ENCODE measurements at places on chromosomes 1 and 21. TPM values are rescaled to one million over a fixed set of nuclear protein-coding genes. Genes with fewer than 3 reads are reported as not detected.
A peak's percentile ranks its signal among the peaks of the same experiment; 100 is the strongest.

- no peak for DNase-seq
These were observed 201.5 kb downstream of the NTNG1 start for GRCh38 chr1:107342316-107342715.

DNA sequence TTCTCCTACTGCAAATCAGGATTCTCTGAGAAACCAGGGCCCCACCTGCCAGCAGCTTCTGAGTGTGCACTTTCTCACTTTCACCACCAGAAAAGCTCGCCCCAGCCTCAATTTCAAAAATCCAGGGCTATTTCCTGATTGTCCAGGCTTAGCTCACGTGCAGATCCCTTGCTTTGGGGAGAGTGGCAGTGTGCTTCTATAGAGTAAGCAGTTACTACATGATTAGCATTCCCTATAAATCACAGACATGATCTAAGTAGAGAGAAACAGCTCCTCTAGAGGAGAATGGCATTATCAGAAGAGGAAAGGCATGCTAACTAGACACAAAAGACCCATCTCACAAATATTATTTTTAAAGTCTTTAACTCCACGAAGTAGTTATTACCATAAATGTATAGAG, 456.0 kb upstream of the PKN2 start:
- DNase-seq: no peak

GRCh38 chr1:41637367-41637766, 152.9 kb upstream of the EDN2 start:
- DNase-seq: no peak

DNA sequence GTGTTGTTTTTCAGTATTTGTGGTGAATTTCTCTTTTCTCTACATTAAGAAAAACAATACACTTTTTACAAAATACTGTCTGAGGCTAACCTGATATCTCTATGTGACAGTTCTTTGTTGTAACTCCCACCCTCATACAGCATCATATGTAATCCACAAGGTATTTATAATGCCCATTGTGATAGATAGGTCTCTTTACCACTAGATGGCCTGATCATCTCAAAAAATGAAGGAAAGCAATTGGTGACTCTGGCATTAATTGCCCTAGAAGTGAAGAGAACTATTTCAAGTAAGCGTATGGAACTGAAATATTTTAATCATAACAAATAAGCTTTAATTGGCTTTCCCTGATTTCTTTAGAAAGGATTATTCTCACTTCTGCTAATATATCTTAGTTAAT, 36.2 kb upstream of the HFM1 start:
- no peak for DNase-seq

DNA sequence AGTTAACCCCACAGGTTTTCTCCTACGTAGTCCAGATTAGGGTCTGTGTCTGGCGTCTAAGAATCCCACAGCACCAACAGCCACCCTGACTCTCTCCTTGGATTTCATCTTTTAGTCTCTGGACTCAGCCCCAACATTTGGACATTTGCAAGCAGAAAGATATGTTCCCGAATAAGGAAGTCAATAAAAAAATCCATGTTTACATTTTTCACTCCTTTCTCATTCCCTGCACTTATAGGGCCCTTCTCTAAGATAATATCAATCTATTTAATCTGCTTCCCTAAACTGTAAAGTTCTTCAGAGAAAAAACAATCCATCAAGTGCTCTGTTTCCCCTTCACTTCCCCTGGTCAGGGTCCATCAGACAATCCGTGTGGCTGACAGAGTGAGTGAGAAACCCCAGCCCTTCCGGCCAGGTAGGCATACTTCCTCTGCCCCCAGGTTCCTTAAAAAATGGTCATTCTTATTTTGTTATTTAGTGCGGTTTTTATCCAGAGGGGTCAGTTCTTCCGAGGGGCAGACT, 105.9 kb upstream of the CDC42BPA start:
- no peak for DNase-seq

DNA sequence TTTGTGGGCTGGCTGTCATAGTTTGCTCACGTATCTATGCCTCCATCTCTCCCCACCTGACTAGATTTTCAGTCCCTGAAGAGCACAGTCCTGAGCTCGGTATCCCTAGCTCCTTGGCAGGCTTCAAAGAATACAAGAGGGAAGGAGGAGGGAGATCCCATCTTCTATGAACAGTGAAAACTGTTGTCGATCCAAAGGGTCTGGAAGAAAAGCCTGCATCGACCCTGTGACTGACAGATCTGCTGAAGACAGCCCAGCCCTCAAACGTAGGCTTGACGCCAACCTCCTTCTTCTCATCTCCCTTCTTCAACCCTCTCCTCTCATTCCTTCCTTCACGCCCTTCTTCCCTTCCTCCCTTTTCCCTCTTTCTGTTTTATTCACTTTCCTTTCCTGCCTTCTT, 13.3 kb upstream of the ADORA1 start:
- DNase-seq: no peak

DNA sequence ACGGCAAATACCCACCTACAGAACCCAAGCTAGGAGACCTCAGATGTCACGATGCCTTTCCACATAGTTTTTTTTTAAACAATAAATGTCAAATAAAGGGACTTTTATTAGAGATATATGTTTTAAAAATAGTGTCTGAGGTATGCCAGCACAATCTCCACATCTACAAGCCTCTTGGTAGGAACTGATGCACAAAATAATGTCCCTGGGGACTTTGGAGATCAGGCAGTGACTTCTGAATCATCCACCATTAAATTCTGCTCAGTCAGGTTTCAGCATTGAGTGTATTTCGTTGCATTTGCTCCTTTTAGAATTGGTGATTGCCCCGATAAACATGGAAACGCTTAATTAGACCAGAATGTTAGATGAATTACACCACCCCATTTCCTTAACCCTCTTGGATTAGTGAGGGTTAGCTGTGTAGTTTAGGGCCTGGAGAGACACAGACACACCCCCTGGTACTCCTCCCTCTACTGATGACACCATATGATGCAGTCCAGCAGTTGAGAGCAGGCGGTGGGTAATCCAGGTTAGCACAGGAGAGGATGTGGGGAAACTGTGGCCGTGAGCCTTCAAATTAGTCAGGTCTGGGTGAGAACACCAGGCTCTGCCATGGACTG, 33.6 kb downstream of the LGR6 start:
- no peak for DNase-seq

- DNase-seq: no peak
These were observed 102.8 kb upstream of the COL24A1 start for GRCh38 chr1:86259390-86259789.

DNA sequence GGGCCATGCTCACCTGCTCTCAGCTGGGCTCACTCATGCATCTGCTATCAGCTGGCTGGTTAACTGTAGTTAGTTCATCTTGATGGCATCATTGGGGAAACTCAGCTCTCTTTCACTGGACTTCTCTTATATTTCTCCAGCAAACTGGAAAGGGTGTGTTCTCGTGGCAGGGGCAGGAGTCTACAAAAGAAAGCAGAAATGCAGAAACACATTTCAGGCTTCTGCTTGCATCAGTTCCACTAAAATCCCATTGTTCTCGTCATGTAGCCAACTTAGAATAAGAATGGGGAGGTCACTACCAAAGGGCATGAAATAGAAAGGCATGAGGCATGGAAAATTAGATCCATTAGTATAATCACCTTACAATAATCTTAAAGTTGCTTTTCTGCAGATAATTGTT, 207.3 kb downstream of the NRIP1 start:
- DNase-seq: no peak

- DNase-seq: no peak
These were observed 819 bp downstream of the SLC25A34 start for GRCh38 chr1:15736892-15737261.

DNA sequence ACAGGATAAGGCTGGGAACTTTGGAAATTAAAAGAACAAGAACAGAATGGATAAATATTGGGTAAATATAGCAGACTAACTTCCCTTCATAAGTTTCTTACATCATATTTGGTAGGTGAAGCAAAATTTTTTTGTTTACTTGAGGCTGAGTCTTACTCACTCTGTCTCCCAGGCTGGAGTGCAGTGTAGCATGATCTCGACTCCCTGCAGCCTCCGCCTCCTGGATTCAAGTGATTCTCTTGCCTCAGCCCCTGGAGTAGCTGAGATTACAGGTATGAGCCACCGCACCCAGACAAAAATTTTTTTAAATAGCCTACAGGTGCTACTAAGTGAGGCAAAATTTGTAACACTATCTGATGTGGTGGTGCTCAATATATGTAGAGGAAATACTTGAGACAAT, 50.7 kb downstream of the TM2D1 start:
- DNase-seq: no peak

DNA sequence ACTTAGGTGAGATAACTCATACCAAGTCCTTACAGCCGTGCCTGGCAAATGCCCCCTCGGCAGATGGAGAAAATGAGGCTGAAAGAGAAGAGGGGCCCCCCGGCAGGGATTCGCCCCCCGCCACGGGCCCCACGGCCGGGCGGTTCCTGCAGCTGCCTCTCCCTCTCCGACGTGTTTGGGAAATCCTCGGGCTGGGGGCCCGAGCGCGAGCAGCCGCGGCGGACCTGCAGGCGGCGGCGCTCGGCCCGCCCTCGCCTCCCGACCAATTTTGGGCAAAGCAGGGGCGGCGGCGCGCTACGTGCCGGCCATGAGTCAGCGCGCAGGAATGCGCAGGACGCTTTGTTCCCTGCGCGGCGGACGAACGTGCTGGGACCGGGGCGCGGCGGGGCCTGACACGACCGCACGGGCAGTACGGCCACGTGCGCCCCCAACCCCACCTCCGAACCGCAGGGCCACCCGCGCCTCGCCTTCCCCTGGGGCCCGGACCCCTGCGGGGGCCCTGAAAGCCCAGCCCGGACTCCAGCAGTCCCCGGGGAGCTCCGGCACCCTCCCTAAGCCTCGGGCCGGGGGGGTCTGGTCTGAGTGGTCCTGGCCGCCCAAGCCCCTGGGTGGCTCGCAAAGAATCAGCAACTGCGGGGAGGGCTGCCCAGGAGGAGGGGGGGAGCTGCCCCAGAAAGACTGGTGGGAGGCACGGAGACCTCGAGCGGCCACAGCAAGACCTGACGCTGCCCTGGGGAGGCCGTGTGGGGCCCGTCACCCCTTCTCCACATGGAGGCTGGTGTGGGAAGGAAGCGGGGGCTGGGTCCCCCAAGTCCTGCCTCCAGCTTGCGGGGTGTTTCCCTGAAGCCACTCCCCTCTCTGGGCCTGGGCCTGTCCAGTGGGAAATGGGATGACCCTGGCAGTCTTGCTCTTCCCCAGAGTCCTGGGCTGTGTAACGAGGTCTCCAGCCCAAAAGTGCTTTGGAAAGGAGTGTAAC, 11.9 kb upstream of the EDN2 start:
- DNase-seq: peak; percentile 88

- DNase-seq: no peak
These were observed 20.3 kb upstream of the CSF1 start for GRCh38 chr1:109890115-109890953.

DNA sequence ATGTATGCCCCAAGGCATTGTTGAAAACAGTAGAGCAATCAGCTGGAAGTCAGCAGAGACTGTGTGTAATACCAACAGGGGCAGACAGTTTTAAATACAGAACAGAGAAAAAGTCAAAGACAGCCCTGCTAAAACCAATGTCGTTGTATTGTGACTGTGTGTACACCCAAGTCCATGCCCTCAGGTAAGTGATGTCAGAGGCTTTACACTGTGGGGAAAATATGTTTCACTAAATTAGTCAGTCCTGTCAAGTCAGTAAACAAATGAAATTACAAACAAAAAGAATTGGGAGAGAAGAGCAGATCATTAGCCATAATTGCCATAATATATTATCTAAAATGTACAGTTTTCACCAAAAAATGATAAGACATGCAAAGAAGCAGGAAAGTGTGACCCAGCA, 2.4 kb upstream of the CYP2J2 start:
- DNase-seq: no peak

- no peak for DNase-seq
These were observed 6.7 kb downstream of the PTTG1IP start for GRCh38 chr21:44866780-44867179.

DNA sequence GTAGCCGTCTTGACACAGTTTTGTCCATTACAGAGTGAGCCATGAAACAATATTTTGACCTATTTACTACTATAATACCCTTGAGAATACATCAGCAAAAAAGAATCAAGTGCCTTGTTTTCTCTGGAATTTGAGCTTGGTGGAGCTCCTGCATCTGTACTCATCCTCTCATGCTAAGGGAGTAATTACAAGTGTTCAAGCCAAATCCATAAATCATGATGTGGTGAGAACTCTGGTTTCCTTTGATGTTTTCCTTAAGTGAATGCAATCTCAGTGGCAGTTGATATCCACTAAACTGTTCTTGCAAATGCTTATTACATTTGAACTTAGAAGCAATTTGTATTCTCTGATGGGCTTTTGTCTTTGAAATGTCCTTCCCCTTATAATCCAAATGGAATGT, 824.6 kb upstream of the TMPRSS15 start:
- DNase-seq: no peak

The TRNAU1AP gene
- polyA plus RNA-seq: 28.0 TPM

The AMY1C gene
- polyA plus RNA-seq: 5.9 TPM

The SLC2A1 gene
- 64.2 TPM for polyA plus RNA-seq

The FAM163A gene
- 0.22 TPM for polyA plus RNA-seq

The LCE3E gene
- not detected for polyA plus RNA-seq

The SLC5A9 gene
- polyA plus RNA-seq: 6.0 TPM

The CORT gene
- polyA plus RNA-seq: 1.4 TPM

The OR2AK2 gene
- not detected for polyA plus RNA-seq

The LENEP gene
- 0.66 TPM for polyA plus RNA-seq
